ENCODE measurements at places on chromosomes 2 and 18.

DNA sequence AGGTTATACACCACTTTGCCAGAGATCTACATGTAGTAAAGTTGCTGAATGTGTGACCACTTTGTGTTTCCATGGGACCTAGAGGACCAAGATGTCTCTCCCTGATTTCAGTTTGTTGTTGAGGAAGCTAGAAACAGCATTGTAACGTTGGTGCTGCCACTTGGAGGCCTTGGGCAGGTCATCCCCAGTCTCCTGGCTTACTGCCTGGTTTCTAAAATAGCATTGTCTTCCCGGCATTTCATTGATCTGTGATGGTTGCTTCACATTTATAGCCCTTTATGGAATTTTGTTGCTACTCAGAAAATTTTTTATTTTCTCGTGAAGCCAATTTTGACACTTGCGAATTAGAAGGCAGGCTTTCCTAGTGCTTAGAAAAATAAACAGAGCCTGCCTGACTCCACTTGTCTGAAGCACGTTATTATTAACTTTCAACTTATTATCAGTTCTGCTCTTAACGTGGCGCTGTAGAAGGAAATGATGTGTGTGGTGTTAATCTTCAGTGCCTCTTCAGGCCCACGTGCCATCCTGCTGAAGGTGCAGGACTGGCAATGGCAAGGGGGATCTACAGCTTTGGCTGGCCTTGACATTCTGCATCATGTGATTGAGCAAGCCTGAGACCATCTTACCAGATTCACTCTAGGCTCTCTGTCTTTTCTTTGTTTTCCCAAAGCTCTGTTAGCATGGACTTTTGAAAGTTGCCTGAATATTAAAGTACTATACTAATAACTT is 59.9 kb downstream of the INPP4A start:
- DNase-seq, result peak; percentile 67

DNA sequence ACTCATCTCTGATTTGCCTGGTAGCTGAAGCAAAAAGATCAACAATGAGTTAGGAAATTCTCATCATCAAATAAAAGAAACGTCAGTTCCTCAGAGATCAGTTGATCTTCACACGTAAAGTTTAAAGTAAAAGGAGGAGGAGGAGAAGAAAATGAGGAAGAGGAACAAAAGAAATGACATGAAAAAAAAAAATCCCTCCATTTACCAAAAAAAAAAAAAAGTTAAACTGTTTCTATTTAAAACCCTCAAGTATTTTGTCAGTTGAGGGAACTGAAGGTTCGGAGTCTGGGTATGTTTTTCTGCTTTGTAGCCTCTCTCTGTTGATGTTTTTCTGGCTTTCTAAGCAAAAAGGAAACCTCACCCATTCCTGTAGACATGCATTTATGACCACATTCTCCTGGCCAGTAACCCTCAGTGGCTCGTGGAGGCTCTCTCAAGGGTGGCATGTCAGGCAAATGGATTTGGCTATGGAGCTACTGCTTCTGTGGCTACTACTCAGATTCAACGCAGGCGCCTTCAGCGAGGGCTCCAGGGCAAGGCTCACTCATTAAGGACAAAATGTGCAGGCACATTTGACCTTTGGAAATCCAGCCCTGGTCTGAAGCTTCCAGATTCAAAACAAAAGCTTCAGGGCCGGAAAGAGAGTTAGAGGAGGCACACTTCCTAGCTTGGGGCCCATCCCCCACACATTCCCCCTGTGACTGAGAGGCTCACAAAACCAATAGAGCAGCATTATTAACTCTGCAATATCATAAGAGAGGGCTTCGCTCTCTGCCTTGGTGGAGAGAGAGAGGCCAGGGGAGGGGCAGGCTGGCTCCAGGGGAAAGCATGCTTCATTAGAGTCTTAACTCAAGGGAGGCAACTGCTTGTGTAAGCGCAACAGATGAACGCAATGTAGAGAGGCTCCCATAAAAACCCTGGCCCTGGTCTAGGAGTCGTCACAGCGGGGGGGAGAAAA is 22.3 kb downstream of the KLF7 start:
- peak; percentile 72 for DNase-seq

DNA sequence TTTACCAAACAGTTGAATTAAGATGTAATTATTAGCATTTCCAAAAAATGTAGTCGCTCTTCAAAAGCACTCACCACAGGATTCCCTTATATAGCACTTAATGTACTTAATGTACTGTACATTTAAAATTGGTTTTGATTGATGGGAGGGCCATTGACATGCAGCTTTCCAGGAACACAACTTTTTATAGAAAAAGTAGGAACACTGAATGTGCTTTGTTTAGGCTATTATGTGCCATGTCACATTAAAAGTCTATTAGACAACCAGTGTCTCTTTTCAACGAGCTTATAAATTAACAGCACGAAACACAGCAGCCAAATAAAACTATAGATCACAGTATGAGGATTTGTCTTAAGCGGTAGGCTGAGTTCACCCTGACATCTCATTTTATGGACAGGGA is 301.1 kb downstream of the PRKCE start:
- DNase-seq, result no peak

DNA sequence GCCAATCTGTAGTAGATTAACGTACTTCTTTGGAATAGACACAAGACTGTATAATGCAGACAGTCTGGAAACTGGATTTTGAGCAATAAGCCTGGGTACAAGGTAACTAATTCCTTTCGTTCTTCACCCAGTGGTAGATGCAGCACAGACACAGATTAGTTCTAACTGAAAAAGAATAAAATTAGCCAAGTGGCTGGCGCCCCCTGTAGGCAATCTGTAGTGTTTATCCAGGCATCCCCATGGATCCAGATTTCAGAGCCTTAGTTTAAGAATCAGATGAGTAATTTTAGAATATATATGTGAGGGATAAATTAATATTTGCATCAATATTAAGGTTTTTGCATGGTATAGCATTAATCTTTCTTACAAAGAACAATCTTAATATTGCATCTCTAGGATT is 563.9 kb downstream of the DCC start:
- no peak for DNase-seq

DNA sequence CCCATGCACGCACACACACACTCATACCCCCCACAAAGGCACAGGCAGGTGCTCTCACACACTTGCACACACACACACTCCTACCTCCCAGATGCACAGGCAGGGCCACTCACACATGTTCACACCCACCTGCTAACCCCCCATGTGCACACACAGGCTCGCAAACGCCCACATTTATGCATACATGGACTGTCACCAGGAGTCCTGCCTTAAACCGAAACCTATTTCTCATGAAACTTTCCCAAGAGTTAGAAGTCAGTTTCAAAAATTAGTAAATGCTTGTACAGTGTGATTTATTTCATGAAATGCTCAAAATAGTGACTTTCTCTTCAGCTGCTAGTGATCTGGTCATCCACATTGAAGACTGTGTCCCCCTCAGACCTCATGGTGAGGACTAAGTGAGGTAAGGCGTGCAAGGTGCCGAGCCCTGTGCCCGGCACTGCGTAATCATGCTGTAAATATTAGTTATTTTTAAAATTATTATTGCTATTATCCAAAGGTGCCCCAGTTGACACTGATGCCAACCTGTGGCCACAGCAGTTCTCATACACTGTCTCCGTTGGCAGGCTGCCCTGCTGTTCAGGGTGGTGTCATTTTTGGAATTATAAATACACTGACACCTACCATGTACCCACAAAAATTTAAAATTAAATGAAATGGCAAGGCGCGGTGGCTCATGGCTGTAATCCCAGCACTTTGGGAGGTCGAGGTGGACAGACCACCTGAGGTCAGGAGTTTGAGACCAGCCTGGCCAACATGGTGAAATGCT is 12.4 kb downstream of the CNNM4 start:
- DNase-seq, result no peak

GRCh38 chr2:241777686-241778627 is 1.3 kb downstream of the GAL3ST2 start:
- no peak for DNase-seq

Data from fibroblast of gingiva (primary cell).